Natural killer cell (primary cell): ENCODE measurements at places on chromosomes 4 and X. TPM values are rescaled to one million over a fixed set of nuclear protein-coding genes. Genes with fewer than 3 reads are reported as not detected.

GRCh38 chrX:153873282-153874084 is 12.5 kb downstream of the L1CAM start:
- no peak overlapping the region for H3K27ac ChIP-seq
- H3K27me3 ChIP-seq: peaks cover 3% of the 10 kb centered on the region
- no peaks in the 10 kb centered on the region for H3K36me3 ChIP-seq
- peaks cover 5% of the 10 kb centered on the region for H3K4me1 ChIP-seq
- H3K4me3 ChIP-seq: no peak overlapping the region

DNA sequence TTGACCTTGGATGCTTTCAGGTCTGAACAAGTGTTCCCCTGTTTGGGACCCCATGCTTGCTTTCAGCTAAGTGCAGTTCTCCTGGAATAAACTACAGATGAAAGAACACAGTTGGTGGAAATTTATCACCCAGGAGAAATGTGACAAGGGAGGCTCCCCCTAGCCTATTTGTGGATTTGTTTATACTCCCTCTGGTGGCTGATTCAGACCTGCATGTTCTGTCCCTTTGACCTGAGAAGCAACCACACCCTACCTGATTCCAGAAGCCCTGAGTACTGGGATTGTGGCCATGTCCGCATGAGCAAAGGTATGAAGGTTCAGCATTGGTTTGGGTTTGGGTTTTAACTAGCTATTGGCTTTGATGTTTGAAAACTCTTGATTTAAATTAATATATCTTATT is 440.9 kb downstream of the MID1IP1 start:
- H3K36me3 ChIP-seq: no peaks in the 10 kb centered on the region
- no peaks in the 10 kb centered on the region for H3K27me3 ChIP-seq
- H3K4me3 ChIP-seq: no peak overlapping the region
- no peak for DNase-seq
- H3K4me1 ChIP-seq: no peaks in the 10 kb centered on the region

DNA sequence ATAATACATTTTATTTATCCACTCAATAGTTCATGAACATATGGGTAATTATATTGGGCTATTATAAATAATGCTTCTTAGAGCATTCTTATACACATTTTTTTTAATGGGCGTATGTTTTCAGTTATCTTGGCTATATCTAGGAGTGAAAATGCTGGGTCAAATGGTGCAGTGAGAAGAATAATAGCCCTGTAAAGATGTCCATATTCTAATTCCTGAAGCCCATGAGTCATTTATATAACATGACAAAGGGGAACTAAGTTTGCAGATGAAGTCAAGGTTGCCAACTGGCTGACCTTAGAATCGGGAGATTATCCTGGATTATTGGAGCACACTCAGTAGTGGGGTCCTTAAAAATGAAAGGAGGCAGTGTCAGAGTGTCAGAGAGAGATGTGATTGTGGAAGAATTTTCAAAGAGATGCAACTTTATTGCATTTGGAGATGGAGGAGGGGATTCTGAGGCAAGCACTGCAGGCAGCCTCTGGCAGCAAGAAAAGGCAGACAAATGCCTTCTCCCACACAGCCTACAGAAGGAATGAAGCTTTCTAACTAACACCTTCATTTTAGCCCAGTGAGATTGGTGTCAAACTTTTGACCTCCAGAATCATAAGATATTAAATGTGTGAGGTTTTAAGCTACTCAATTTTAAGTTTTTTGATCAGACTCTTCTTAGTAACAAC is 106.1 kb upstream of the HS3ST1 start:
- no peak overlapping the region for H3K4me3 ChIP-seq
- no peaks in the 10 kb centered on the region for H3K27me3 ChIP-seq
- no peak overlapping the region for H3K27ac ChIP-seq
- no peak for DNase-seq
- H3K36me3 ChIP-seq: no peaks in the 10 kb centered on the region
- H3K4me1 ChIP-seq: no peaks in the 10 kb centered on the region

DNA sequence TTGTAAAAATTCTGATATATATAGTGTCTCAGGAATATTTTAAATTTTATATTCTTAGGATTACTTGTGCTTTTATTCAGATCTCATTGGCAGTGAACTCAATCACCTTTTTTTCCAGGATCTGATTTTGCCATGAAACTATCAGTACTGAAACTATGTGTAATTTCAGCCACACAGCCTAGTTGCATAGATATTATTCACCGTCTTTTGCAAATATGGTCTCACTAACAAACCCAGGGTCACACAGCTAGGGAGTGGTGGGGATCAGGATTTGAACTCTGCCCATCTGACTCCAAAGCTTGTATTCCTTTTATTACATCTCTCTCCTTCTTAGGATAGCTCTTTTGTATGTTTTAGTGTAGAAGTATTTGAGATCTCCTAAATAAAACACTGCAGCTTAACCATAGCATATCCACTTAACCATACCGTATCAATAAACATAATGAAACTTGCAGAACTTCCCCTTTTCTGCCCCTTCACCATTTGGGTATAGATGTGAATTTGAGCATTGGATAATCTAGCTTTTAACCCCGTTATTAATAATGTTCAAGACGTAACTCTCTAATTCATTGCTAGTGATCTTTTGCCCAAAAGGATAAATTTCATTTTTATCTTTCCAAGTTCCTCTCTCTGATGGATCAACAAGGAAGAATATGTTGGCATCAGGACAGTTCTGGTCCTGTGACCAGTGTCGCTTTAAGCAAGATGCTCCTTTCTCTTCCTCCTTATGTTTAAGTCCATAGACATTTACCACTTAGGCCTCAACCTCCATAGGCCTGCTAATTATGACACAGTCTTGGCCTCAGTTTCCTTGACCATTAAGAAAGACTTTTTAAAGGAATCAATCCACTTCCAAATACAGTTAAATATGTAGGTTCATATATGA is 74.6 kb downstream of the RAPGEF2 start:
- peaks cover 6% of the 10 kb centered on the region for H3K4me1 ChIP-seq
- H3K27me3 ChIP-seq: no peaks in the 10 kb centered on the region
- H3K36me3 ChIP-seq: no peaks in the 10 kb centered on the region

Gene MAN2B2
- total RNA-seq: 34.5 TPM

DNA sequence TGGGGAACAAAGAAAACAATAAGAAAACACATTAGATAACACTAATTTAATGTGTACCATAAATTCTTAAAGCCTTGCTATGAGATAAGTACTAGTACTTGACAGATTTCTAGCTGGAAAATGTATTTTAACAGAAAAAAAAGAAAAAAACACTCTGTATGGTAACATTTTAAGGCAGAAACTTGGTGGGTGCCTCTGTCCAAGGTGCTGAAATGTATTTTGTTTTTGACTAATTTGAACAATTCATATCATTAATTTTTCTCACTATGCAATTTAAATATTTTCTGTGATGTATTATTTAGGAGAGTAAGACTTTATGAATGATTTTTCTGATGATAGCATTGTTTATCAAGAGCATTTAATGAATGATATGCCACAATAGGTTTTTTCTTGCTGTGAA is 107.5 kb downstream of the GABRG1 start:
- no peak overlapping the region for H3K4me3 ChIP-seq
- H3K4me1 ChIP-seq: no peaks in the 10 kb centered on the region
- no peak overlapping the region for H3K27ac ChIP-seq
- H3K36me3 ChIP-seq: no peaks in the 10 kb centered on the region

DNA sequence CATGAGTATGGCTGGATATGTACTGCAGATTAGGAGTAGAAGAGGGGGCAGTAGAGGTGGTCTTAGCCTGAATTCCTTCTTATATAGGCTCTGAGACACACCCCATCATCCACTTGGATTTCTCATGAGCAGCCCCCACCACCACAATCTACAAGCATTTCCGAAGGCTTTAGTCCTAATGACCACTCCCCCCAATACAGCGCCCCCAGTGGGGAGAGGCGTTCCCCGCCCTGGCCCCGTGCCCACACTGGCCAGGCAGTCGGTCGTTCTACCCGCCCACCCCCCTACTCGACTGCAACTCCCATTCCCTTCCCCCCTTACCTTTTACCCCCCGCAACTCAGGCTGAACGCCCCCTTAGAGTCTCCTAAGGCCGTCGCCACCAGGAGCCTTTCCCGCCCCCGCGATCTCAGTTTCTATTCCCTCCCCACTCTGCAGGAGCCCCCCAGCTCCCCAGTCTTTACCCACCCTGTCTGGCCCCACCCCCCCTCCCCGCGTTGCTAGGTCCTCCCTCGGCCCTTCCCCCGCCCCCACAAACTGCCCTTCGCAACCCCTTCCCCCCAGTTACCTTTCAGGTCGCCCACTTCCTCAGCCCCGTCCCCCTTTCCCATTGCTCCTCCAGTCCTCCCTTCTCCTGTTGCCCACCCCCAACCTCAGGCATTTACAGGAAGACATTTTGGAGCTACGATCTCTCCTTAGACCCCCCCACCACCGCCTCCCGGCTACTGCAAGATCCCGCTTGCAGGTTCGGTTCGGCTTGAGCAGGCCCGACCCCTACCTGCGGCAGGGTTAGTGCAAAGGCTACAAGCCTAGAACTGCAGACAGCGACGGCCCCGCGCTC is 468 bp downstream of the ZMYM3 start:
- no peak overlapping the region for H3K27ac ChIP-seq
- peaks cover 5% of the 10 kb centered on the region for H3K36me3 ChIP-seq
- peaks cover 21% of the 10 kb centered on the region for H3K4me1 ChIP-seq
- no peaks in the 10 kb centered on the region for H3K27me3 ChIP-seq

GRCh38 chr4:3317011-3317655 is 24.3 kb downstream of the RGS12 start:
- H3K4me1 ChIP-seq: no peaks in the 10 kb centered on the region
- DNase-seq: no peak
- H3K4me3 ChIP-seq: no peak overlapping the region
- H3K27me3 ChIP-seq: no peaks in the 10 kb centered on the region
- no peaks in the 10 kb centered on the region for H3K36me3 ChIP-seq

DNA sequence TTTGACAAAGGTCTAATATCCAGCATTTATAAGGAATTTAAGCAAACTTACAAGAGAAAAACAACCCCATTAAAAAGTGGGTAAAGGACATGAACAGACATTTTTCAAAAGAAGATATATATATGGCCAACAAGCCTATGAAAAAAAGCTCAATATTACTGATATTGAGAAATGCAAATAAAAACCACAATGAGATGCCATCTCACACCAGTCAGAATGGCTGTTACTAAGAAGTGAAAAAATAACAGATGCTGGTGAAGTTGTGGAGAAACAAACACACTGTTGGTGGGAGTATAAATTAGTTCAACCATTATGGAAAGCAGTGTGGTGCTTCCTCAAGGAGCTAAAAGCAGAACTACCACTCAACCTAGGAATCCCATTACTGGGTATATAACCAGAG is 91.6 kb upstream of the EFHC2 start:
- no peaks in the 10 kb centered on the region for H3K36me3 ChIP-seq
- no peaks in the 10 kb centered on the region for H3K27me3 ChIP-seq
- H3K4me1 ChIP-seq: no peaks in the 10 kb centered on the region
- no peak overlapping the region for H3K27ac ChIP-seq
- no peak for DNase-seq

DNA sequence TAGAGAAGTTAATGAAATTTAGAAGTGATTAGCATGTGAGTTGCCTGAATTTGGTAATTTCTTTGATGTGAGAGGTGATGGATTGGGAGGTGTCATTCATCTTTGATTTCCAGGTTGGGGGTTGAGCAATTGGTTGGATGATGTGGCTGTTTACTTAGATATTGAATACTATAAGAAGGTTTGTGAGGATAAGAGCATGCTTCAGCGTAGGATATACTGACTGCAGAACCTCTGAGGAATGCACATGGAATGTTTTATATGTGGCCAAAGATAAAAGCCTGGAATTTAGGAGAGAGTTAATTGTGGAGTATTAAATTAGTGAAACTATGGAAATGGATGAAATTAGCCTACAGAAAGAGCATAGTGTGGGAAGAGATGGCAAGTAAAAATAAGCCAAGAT is 165.4 kb upstream of the MAD2L1 start:
- H3K27ac ChIP-seq: no peak overlapping the region
- H3K36me3 ChIP-seq: no peaks in the 10 kb centered on the region
- no peak for DNase-seq
- no peak overlapping the region for H3K4me3 ChIP-seq
- no peaks in the 10 kb centered on the region for H3K27me3 ChIP-seq

GRCh38 chrX:123237271-123237670 is 53.2 kb downstream of the GRIA3 start:
- no peaks in the 10 kb centered on the region for H3K27me3 ChIP-seq
- no peaks in the 10 kb centered on the region for H3K4me1 ChIP-seq
- no peaks in the 10 kb centered on the region for H3K36me3 ChIP-seq
- no peak overlapping the region for H3K4me3 ChIP-seq

DNA sequence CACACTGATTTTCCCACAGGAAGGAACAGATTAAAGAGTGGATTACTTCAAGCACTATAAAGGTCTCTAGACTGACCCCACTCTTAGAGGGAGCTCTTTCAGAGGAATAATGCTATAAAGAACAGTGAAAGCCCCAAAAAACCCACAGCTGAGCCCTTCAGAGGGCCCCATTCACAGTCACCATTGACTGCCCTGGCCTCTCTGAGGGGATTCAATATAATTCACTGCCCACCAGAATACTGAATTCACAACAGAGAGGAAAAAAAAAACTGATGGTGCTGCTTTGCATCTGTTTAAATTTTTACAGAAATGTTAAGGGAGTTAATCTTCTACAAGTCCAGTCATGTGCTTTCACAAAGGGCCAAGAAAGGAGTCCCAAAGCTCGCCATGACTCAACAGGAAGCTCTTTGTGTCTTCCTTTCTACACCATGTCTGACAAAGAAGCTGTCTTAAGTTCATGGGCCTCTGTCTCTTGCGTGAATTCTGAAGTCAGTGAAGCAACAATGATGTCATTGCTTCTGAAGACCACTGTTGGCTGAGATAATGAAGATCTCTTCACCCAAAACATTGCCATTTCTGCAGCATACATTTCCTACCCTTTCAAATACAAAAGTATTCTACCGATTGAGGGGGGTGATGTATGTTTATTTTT is 174.9 kb downstream of the ADAMTS3 start:
- H3K27me3 ChIP-seq: no peaks in the 10 kb centered on the region
- H3K36me3 ChIP-seq: no peaks in the 10 kb centered on the region
- no peak for DNase-seq
- H3K27ac ChIP-seq: no peak overlapping the region
- H3K4me3 ChIP-seq: no peak overlapping the region
- H3K4me1 ChIP-seq: no peaks in the 10 kb centered on the region

- H3K36me3 ChIP-seq: peaks cover 22% of the 10 kb centered on the region
- no peaks in the 10 kb centered on the region for H3K4me1 ChIP-seq
- no peak overlapping the region for H3K4me3 ChIP-seq
- no peak overlapping the region for H3K27ac ChIP-seq
Measured at GRCh38 chr4:109665783-109666485, 37.3 kb downstream of the CASP6 start.

- H3K27me3 ChIP-seq: no peaks in the 10 kb centered on the region
- peaks cover 43% of the 10 kb centered on the region for H3K36me3 ChIP-seq
- peaks cover 13% of the 10 kb centered on the region for H3K4me1 ChIP-seq
- peak; percentile 11 for DNase-seq
- peak overlapping the region; percentile 73 for H3K27ac ChIP-seq
Measured at GRCh38 chrX:72276478-72276953, 532 bp downstream of the RPS4X start.

Gene ATOH1
- total RNA-seq: not detected

Gene NDNF
- total RNA-seq: not detected

DNA sequence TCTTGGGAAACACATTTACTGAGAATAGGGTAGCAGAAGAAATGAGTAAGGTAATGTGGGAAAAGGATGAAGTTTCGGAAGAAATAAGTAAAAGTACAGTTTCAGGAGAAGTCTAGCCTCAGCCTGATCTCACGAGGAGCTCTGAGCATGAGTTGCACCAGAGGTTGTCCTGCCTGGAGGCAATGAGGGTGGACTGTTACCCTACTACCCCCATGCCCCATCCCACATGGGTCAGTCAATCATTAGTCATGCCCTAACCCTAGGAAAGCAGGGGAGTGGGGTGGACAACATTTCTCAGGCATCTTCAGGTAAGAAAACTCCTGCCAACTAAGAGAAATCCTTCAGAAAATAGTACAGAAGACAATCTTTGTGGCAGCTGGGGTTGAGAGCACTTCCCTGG is 35.1 kb downstream of the HS3ST1 start:
- no peaks in the 10 kb centered on the region for H3K4me1 ChIP-seq
- no peak for DNase-seq

Gene CENPVL2
- not detected for total RNA-seq
